ENCODE measurements at places on chromosomes 2 and 18.

GRCh38 chr2:67232936-67233335, 164.2 kb upstream of the ETAA1 start:
- DNase-seq: no peak

DNA sequence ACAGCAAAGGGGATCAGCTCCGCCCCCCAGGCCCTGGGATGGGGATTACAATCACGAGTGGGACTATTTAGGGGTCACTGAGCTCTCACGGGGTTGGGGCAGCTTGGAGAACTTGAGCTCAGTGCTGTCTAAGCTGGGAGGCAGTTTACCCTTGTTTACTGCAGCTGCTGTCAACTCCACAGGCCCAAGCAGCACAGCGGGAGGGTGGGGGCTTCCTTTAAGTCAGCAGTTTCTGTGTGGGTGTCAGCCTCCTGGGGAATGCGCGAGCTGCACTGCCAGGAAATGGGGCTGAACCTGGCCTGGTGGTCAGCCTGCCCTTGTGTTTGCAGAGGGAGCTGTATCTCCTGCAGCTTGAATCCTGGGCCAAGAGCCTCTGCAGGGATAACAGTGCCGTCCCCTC, 29.8 kb downstream of the TOGARAM2 start:
- no peak for DNase-seq

DNA sequence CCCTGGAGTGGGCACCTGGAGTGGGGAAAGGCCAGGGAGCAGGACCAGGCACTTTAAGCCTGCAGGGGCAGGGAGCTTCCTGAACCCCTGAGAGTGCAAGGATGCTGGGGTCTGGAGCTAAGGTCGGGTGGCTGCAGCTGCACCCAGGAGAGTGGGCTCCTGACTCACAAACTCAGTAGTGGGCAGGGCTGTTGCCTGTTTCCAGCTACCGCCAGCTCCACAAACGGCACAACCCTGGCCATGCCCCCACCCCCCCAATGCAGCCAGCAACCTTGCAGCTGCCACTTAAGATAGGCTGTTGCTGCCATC, 688.8 kb downstream of the NYAP2 start:
- no peak for DNase-seq

GRCh38 chr2:65663831-65664407, 231.5 kb upstream of the SPRED2 start:
- no peak for DNase-seq

DNA sequence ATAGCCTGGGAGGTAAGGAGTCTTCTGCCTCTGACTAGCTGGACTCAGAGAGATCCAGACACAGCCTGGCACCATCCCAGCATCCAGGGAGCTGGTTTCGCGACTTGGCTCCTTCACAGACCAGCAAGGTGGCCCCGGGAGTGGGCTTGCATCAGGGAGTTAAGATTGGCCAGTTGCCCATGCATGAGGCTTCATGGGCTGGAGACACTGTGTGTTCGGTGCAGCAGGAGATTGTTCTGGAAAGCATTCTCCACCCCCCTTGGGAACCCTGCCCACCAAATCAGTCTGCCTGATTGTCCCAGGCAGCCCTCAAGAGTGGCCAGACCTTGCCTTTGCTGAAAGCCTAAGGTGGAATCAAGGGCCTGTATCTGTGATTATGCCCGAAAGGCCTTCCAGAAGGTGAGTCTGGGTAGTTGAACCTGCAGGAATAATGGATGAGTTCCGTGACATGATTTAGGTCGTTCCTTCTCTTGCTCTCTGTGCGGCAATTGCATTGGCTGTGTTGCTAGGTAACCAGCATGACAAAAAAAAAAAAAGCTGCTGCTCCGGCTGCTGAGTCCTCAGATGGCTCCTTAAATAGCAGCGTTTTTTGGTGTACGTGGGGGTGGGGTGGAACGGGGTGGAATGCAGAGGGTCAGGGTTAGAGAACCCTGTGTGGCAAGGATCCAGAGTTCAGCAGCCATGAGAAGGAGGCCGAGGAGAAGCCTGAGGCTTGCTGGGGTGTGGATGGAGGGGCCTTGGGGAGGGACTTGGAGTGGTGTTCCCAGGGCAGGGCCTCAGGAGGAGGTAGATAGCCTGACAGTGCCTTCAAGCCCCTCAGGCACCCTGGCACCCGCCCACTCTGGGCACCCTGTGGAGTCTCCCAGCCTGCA, 93.0 kb upstream of the MCFD2 start:
- peak; percentile 41 for DNase-seq

DNA sequence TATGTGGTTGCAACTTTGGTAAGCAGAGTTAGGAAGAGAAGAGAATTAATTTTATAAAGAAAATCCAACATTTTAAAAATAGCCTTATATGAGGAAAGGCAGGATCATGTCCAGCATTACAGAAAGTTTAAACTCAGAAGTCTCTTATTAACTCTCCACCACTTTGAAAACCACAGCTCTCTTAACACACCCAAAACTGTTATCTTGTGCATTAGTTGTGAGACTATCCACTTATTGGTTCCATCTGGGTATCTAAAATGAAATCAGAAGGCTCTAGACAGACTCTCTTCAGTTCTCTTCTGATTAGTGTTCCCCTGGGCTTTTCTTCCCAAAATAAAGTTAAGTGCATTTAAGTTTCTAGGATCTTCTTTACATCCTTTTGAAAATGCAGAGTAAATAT, 251.5 kb downstream of the TXNL1 start:
- no peak for DNase-seq

DNA sequence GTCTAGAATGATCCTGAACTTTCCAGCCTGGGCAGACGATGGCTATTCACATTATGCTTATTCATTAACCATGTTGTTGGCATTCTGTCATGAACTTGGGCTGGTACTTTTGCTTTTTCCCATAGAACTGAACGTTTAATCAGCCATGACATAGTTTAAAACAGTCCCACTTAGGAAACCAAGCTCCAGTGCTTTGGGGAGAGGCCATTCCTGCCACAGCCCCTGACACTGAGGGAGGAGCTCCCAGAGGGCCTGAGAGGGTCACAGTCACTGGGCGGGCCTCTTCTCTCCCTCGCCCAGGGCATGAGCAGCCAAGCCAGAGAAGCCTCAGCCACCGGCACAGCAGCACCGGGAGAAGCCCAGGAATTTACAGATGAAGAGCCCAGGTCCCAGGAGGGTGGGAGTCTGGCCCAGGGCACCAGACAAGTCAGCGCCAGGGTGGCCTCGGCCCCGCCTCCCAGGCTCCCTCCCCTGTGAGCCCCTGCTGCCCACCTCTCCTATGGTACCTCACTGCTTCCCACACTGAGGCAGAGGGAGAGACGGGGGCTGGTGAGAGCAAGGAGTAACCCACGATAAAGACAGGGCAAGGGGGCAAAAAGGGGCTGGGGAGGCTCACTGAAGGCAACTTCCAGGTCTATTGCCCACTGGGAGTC, 33.6 kb downstream of the MAL start:
- no peak for DNase-seq

DNA sequence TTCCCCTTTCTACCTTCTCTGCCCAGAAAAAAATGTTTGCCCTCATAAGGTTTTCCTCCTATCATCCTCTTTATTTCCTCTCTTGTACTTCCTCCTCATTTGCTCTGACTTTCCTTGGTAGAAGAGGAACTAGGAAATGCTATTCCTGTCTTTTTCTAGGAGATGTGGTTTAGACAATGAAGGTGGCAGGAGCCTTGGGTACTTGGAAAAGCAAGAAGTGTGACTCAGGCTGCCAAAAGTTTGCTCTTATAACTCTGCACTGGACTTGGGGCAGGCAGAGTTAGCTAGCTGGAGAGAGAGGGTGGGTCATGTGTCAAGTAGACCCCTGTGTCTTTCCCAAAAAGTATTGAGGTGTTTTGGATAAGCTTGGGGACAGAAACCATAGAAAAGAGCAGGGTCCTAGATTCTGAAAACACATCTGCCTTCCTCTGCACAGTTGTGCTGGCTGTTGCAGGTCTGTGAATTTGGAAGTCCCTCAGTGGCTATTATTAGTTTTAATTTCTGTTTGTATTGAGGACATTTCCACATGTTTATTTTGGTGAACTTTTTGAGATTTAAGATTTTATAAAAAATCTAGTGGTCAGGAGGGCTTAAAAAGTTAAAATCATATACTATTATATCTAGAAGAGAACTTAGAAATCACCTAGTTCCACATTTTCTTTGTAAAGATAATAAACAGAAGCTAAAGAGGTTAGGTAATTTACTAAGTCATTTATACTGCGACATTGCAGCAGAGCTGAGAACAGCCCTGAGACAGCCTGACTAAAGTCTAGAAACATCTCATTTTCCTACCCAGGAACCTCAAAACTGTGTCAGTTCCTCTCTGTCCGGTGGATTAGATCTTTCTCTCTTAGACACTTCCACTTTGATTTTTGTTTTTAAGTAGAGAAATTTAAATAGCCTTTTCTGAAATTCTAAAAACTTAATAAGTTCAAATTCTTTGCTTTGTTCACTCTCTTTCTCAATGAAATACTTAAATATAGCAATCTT, 16.0 kb downstream of the INSIG2 start:
- no peak for DNase-seq

GRCh38 chr2:173568054-173568453, 213.4 kb downstream of the CDCA7 start:
- DNase-seq: peak; percentile 15

GRCh38 chr2:17878281-17879136, at the start of gene KCNS3:
TSS of gene KCNS3 (plus strand) at chr2:17878667. CDS start at chr2:17931009, 52,342 bp downstream.
- no peak for DNase-seq

DNA sequence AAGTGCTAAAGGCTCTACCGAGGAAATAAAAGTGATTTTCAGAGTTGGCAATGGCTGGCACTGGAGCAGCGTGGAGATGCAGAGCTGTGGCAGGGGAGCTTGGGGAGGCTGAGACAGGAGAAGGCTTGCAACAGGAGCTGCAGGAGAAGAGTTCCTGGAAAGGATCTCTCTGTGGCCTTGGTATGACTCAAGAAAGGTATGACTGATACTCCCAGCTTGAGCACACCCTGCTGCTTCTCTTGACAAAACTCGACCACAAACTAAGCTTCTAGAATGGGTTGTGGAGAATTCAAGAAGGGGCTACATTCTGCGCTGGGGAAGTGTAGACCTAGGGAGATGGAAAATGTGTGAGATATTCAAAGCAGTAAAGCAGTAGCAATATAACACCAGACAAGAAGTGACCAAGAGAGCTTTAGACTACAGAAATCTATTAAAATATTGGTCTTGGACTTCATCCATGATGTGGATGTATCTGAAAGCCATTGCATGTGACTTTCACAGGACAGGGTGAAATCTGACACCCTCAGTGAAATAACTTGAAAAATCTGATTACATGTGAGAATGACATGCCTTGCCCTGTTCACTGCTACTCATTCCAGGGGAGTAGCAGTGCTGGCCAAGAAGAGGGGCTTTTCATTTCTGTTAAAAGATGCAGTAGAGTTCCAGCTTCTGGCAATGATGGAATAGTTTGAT, 41.5 kb downstream of the SUCLG1 start:
- no peak for DNase-seq

- no peak for DNase-seq
These were observed 213.2 kb upstream of the ARL4C start for GRCh38 chr2:234710066-234710465.

DNA sequence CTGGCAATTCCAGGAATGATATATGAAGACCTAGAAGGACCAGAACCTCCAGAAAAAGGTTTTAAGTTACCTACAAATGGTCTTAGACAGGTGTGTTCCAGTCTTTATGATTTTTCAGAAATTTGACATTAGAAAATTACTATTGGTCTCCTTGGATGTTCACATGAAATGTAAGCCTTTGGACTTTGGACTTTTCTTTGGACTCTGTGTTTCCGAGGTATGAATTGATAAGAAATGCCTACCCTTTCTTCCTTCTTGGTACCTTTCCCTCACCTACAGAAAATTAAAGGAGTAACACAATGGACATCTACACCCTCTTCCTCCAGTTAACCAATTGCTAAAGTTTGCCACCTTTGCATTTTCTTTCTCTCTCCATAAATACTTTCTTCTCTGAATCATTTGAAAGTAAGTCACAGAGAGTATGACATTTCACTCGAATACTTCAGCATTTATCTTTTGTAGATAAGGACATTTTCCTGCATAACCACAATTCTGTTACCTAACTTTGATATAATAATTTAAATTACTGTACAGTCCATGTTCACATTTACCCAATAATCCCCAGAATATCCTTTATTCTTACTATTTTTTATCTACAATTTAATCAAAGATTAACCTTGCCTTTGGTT, 26.2 kb downstream of the CEP192 start:
- DNase-seq: no peak

- no peak for DNase-seq
These were observed 373.7 kb upstream of the SMIM21 start for GRCh38 chr18:75801178-75801577.

- DNase-seq: no peak
These were observed 44.7 kb upstream of the HK2 start for GRCh38 chr2:74789271-74789670.

DNA sequence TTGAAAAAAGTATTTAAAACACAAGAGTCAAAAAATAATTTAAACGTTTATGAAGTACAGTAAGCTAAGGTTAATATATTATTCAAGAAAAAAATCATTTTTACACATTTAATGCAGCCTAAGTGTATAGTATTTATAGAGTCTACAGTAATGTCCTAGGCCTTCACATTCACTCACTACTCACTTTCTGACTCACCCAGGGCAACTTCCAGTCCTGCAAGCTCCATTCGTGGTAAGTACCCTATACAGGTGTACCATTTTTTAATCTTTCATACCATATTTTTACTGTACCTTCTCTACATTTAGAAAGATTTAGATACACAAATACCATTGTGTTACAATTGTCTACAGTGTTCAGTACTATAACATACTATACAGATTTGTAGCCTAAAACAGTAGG, 20.9 kb upstream of the RPRD1A start:
- DNase-seq: no peak

DNA sequence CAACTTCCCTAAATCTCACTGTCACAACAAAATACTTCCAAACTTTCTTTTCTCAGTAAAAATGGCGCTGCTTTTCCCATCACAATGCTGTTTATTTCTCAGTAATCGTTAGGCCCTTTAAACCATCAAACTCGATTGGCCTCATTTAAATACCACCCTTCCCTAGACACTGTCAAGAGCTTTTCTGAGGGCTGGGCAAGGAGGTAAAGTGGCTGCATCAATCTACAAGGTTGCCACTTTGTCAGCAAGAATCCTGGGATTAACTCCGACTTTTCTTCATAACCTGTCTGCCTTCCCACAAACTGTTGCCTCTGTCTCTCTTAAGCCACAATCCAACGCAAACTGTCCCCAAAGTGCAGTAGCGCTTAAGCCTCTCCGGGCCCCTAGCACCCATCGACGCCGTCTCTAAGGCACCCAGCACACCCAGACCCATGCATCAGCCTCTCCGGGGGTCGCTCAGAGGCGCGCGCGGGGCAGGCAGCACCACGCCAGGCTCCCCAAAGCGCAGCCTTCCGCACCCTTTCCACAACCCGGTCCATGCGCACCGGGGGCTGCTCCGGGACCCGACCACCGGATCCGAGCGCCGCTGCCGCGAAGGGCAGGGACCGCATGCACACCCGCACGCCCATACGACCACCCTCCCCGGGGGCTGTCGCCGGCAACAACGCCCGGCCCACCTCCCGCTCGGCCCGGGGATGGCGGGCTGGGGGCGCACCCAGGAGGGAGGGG, 683 bp downstream of the MBOAT2 start:
- DNase-seq: no peak

Data from DMS 273 treated with DMSO at 0.1 percent for 48 hours (cell line).